ENCODE measurements at places on chromosomes 3 and 15.

- no peak for DNase-seq
These were observed 861.3 kb downstream of the ZPLD1 start for GRCh38 chr3:103295974-103296570.

DNA sequence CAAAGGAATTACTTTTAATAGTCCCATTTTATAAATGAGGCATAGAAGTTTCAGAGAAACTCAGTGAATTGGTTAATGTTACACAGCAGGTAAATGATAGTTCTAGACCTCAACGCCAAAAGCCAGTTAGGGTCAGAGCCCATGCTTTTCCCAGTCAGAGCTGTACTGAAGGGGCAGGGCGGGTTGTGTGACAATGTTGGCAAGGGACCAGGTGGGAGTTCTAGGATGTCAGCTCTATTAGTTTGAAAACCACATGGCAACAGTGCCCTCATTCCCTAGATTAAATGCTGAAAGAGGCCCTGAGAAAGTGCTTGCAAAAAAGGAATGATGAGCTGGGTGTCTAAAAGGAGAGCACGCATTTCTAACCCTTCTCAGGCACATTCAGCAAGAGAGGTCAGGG, 65.4 kb upstream of the EPHB1 start:
- DNase-seq = no peak

GRCh38 chr3:122235147-122235546, 51.7 kb downstream of the CASR start:
- no peak for DNase-seq

- no peak for DNase-seq
These were observed 45.8 kb upstream of the NTRK3 start for GRCh38 chr15:88302373-88302772.

DNA sequence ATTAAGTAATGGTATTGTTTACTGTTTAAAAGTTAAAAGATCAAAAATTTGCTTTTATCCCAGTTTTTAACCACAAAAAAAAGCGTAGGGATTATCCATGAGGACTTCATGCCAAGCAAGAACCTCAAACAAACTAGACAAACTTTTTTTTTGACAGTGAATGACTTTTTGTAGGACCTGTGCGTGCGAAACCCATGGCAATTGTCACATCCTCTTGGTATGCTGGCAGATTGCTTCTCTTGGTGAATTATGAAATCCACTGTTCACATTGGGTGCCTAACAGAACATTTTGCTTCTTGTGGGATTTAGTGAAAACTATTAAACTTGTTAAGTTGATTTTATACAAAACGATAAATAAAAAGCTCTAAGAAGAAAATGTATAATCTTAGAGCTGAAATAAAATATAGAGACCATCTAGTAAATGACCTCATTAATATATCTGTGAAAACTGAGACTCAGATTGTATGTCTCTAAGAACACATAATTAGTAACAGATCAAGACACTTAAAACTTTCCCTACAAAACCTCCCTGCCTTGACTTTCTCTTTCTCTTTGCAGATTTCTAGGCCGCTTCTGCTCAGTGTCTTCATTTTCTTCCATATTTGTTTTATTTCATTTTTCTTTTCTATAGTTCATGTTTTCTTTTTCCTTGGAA, 87.3 kb upstream of the CGNL1 start:
- DNase-seq = no peak

DNA sequence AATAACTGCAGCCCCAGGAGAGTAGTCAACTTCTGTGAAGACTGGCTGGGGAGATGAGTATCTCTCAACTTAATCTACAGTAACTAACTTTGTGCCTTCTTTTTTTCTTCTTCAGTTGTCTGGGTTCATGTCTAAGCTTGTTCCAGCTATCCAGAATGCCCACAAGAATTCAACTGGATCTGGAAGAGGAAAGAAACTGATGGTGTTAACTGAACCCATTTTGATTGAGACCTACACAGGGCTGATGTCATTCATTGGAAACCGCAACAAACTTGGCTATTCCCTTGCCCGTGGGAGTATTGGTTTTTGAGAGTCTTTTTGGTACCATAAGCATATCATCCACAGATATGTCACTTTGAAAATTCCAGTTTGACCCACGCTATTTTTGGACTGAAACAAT, 148.7 kb downstream of the TPRG1 start:
- DNase-seq = no peak

DNA sequence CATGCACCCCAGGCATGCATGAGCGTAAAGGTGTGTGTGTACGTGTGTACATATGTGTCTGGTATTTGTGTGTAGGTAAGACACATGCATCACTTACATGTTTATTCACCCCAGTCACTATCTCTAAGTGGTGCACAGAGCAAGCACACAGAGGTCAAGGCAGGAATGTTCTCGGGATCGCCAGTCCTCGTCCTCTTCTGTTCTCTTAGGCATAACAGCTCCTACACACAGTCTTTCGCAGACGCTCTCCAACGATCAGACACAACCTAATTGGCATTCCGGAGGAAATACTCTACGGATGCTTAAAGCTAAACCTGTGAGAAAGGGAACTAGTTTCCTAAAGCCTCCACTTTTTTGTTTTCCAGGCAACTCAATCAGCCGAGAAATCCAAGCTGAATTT, 95.9 kb downstream of the ADAMTS17 start:
- no peak for DNase-seq

- DNase-seq = no peak
These were observed 270.6 kb upstream of the HES1 start for GRCh38 chr3:193865339-193865738.

GRCh38 chr3:177335728-177336127, 138.4 kb upstream of the TBL1XR1 start:
- no peak for DNase-seq

DNA sequence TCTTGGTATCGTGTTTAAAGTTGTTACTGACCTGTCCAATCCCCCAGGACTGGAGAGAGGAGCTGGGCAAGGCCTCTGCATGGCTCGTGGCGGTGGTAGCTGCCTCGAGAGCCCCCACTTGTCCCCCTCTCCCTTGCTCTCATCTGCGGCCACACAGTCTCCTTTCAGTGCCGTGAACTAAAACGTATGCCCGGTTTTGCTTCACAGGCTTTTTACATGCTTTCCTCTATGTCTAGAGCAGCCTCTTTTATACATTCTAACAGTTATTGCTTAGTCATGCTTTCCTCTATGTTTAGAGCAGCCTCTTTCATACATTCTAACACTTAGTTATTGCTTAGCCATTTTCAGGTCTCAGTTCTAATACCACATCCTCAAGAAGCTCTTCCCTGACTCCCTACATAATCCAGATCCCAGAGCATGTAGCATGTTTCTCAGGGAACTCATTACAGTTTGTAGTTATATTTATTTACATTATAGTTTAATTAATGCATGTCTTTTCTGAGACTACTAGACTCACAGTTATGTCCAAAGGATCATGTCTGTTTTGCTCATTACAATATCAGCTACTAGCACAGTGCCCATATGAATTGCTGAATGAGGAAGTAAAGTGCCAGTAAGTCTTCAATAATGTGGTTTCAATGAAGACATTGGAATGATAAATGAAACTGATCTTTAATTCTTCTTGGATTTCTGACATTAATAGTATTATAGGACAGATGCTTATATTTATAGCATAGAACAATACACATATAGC, 66.5 kb upstream of the TBL1XR1 start:
- no peak for DNase-seq

- no peak for DNase-seq
These were observed 19.7 kb downstream of the BLOC1S6 start for GRCh38 chr15:45606841-45607240.

- DNase-seq = no peak
These were observed 76.6 kb downstream of the RBPMS2 start for GRCh38 chr15:64698823-64699222.

GRCh38 chr3:196654735-196655090, 15.2 kb downstream of the NRROS start:
- DNase-seq = no peak

DNA sequence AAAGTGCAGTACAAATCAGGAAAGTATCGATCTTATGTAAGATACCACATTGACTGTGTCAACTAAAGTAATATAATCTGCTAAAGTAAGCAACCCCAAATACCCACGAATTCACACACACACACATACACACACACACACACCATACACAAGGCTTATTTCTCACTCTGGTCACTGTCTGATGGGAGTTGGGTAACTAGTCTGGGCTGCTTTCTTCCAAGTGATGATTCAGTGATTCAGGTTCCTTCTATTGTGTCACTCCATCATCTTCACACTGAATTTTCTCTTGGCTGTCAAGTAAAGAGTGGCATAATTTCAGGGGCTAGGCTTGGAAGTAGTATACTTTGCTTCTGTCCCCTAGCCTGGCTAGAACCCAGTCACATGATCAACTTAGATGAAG, 104.8 kb upstream of the CCDC54 start:
- no peak for DNase-seq

GRCh38 chr15:101727186-101727585, 2.9 kb upstream of the TARS3 start:
- DNase-seq = no peak

DNA sequence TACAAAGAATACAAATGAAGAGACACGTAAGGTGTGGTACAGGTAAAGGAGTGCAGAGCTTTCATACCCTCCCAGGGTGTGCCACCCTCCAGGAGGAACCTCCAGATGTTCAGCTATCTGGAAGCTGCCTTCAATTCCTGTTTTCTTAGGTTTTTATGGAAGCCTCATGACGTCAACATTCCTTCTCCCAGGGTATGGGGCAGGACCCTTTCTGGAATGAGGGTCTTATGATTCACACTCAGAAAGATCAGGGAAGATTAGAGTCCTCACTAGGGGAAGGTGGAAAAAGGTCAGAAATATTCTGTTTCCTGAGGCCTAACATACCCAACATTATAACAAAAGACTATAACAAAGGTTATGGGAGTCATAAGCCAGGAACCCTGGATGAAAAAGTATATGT, 99.8 kb upstream of the PLCL2 start:
- DNase-seq = no peak

GRCh38 chr3:1355691-1356090, 262.9 kb downstream of the CNTN6 start:
- DNase-seq = no peak

DNA sequence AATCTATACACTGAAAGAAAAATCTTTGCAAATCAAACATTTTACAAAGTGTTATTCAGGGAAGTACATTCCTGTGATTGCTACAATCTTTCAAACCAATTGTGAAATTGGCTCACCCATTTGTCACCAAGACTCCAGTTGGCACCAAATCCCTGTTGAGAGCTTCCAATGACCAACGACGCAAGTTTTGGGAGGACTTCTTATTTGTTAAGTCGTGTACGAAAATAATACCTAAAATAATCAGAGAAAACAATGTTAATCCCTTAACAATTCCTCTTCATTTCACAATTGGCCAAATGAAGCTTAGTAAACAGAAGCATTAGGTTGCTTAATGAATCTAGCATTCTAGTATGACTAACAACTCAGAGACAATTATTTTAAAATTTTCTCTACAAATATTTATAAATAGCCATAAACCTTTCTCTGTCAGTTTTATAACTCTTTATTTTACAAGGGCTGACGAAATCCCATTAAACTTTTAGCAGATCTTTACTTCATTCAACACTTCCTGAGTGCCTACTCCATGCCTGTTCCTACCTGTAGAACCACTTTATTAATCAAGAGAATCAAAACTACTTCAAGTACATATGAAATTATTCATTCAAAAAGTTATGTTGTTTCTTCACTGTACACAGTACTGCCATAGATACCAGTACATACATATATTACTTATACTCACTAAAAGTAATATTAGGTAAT, 24.0 kb upstream of the HGD start:
- DNase-seq = no peak

DNA sequence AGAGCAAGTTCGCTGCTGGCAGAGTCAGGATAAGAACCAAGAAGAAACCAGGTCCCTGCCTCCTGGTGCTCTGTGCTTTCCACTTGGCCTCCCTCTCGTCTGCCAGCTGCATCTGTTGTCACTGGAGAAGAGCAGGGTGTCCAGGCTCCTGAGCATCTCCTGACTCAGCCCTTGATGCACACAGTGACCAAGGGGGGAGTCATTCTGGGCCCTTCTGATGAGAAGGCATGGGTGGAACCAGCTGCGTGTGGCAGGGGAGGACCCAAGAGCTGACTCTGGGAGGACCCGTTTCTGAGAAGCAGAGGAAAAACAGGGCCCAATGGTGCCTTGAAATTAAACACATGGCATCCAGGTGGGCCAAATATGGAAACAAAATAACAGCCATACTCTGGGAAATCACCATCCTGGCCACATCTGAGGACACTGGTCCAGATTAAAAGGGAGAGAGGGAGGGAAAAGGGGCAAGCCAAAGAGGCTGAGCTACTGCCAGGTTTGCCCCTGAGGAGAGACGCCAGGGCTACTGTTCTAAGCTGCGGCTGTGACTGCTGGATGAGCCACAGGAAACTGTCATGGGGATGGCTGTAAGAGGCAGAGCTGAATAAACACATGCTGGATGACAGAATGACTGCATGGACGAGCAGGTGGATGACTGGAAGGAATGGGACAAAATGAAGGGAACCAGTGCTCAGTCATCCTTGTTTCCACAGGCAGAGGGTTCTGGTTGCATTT, 58.1 kb upstream of the CA12 start:
- no peak for DNase-seq

DNA sequence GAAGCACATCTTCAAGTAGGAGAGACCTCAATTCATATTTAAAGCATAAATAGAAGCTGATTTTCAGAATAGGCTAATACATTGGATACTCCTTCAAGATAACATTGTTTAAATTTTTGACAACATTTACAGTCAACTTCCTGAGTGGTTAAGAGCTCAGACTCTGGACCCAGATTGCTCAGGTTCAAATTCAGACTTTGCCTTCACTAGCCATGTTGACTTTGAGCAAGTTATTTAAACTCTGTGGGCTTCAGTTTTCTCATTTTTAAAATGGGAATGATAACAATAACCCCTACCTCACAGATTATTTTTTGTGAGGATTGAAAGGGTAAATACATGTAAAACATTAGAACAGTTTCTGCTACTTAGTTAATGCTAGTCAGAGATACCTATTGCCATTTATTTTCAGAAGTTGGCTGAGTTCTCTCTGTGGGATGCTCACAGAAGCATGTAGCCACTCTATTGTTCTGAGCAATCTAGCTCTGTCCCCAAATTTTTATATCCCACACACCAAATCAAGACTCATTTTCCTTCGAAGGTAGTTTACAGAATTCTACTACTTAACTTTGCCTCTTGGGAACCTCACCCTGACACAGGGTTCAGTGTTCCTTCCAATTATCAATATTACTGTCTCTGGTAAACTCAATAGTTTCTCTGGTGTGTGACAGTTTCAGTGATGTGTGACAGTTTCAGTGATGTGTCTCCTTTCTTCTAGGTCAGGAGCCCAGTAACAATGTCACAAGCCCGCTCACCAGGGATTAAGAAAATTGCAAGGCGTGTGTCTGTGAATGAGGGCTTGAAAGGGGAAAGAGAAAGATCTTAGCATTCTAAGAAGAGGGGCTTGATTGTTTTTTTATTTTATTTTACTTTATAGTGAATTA, 79.4 kb upstream of the OSTN start:
- no peak for DNase-seq

DNA sequence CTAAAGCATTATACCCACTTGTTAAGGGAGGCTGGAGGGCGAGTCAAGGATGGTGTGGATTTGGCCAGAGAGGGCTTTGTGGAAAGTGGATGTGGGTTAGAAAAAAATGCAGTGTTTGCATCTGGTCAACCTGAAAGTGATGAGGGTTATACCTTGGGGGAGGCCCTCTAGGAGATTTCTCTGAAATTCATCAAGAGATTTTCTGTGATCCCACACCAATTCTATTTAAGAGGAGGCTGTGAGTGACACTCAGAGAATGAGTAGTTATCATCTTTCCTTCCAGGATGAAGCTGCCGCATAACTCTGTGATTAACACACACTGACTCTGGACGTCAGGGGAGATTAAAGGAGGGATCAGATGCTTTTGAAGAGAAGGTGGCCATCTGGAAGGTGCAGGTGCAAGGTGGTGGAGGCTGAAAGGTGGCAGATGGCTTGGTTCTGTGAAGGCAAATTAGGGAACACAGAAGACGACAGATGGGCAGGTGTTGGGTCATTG, 54.8 kb downstream of the ANAPC13 start:
- no peak for DNase-seq

Data from stimulated activated CD8-positive, alpha-beta memory T cell treated with anti-CD3 and anti-CD28 coated beads, Interleukin-4, amount 100 ng/mL, for 4 hours (primary cell).